KG1 (cell line): ENCODE measurements at places on chromosomes 4 and X.

DNA sequence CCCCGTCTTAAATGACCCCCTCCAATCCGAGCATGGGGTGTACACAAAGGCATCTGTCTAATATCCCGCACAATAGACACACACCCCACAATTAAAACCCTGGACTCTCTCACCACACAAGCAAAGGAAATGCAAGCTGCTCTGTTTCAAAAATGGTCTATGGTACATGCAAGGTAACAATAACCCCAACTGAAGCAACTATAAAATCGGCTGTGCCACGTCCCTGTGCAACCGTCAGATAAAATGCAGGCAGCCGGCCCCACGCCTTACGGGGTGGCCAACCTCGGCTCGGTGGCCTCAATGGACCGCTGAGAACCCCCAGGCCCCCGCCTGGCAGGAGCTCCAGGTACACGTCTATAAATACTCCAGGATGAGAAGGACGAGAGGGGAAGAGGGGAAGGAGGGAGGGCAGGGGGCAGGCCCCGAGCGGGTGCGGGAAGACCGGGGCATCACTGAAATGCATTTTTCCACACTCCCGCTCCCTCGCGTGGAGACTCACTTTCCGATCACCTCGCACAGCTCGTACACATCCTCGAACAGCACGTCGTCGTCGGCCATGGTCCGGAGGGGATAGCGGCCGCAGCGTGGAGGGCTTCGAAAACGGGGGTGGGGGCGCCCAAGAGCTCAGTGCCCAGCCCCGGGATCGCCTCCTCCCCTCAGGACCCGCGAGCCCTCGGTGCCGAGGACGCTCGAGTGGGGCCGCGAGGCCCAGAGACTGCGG is 763 bp downstream of the CASK start:
- no peak for DNase-seq

- no peak for DNase-seq
Measured at GRCh38 chrX:39249999-39250398, 448.7 kb downstream of the MID1IP1 start.

GRCh38 chr4:139560406-139561104 is 4.5 kb upstream of the SETD7 start:
- DNase-seq: no peak

- DNase-seq: no peak
Measured at GRCh38 chrX:153924149-153924861, 1.8 kb downstream of the ARHGAP4 start.

- no peak for DNase-seq
Measured at GRCh38 chr4:170476351-170476750, 386.6 kb upstream of the AADAT start.

DNA sequence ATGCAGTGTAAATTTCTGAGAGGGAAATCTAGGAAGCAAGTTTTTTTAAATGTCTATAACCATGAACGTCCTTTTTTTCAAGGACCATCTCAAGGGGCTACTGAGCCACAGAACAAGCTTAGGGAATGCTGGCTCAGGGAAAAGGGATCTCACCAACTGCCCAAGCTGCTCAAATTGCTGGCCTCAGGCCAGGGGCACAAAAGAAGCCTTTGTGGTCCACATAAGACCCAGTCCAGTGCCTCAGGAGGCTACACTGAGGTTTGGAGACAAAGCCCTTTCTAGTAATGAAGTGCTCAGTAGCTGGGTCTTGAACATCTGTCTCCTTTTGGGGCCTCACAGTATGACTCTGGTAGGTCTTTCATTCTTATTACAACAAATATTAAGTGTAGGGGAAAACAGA is 305.5 kb downstream of the RAB28 start:
- no peak for DNase-seq

DNA sequence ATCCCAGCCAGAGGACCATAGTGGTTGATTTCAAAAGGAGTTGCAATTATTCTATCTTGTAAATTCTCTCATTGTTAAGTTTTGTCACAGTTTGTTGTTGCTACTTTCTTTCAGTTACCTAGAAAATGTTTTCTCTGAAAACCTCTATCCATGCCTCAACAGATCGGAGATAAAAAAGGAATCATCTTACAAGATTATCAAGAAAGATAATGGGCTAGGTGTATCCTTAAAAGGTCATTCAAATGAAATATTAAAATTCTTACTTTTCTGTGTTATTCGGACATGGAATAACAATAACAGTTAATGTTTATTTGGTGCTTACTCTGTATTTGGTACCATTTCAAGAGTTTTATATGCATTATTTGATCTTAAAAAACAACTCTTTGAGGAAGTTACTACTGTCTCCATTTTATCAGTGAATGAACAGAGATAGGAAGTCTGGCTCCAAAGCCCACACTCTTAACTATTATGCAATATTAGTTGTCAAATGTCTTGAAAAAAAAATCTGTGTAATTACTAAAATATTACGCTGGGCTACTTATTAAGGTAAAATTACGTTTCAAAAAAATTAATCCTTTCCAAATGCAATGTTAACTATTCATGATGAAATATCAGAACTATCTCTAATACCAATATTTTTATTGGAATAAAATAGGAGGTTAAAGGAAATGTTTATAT is 97.5 kb downstream of the SNCA start:
- no peak for DNase-seq

GRCh38 chr4:38129460-38130227 is 169.4 kb downstream of the PTTG2 start:
- no peak for DNase-seq

DNA sequence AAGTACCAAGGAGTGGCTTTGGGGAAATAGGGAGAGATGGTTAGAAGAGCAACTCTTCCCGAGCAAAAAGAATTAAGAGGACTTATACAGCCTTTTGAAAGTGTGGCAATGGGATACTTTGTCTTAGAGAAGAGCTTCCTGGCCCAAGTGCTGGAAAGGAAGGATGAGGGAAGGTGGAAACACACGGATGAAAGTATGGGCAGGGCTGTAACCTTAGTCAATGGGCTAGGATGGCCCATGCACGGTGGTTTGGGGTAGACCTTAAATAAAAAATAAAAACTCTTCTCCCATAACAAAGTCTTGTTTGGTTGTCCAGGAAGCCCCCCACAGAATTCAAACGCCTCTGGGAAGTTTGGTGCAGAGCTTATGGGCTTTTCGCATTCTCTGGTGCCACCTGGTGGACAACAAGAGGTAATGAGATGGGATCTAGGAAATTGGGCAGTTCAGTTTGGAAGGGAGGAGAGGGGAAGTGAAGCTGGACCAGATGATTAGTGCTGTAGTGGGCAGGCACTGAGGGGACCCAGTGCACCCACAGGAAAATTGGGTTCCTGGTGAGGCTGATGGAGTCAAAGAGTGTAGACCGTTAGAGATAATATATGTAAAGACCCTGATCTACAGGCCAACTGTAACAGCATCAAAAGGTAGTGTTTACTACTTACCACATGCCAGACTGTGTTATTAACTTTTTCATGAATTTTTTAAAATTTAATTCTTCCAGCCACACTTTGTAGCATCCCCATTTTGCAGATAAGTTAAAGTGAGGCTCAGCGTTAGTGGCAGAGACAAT is 13.8 kb upstream of the ENOX2 start:
- DNase-seq: no peak

- DNase-seq: no peak
Measured at GRCh38 chr4:6812766-6813165, 30.2 kb downstream of the KIAA0232 start.

DNA sequence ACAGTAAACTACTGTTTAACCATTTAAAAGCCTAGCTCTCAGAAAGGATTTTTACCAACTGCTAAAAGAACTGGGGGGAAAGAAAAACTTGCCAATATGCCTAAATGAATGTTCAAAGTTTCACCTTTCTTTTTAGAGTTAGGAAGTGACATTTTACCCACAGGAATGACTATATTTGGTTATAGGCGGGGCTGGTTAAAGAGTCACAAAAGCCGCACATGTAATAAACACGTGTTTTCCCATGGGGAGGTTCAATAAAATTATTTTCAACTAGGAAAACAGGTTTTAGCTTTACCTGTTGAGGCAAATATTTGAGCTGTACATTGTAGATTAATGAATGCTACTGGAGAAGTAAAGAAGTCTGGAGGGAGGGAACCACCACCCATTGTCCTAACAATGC is 41.6 kb upstream of the UGDH start:
- no peak for DNase-seq

GRCh38 chr4:27720010-27720766 is 859.5 kb downstream of the STIM2 start:
- no peak for DNase-seq

GRCh38 chrX:154650221-154650510 is 3.2 kb downstream of the CTAG2 start:
- DNase-seq: no peak

- no peak for DNase-seq
Measured at GRCh38 chr4:187711586-187711985, 284.0 kb upstream of the ZFP42 start.

DNA sequence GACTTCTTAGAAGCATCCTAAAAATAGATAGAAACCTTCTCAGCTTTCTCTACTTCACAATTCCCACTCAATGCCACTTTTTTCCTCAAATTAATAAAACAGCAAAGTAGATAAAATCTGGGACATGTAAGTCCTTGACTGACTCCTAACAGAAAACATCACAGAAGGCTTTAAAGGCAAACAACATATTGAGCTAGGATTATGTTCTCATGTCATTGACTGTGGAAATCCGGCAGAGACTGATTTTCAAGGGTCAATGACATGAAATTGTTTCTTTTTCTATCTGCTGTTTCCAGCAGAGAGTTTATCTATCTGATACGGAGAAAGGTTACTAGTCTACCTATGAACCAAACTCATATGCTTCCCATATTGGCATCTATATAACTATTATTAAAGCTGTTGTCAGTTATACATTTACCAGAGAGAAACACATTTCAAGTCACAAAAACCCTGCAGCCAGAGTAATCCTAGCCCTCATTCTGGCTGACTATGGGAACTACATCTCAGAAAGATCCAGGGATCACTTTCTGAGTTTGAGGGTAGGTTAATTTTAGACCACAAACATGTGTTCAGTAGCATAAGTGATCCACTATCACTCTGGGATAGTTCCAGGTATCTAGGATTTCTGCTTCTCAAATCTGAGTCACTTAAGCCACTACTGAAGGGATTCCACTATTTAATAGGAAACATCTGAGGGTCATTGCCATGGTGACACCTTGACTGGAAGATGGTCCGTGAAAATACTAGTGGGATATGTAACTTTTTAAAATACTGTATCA is 147.6 kb downstream of the PPP3CA start:
- no peak for DNase-seq

DNA sequence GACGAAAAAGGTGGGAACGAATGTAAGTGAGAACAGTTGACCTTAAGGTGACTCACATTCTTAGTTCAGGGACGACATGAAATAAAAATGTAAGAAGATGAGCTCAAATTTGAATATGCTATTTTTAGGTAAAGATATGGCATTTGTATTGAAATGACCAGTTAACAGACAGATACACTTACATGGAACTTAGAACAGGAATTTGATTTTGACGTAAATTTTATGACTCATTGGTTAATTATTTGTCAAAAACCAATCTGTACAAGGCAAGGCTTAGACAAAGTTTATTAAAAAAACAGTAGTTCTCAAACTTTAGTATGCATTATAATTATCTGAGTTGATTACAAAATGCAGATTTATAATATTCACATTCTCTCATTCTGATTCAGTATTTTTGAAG is 469.4 kb downstream of the CFAP47 start:
- no peak for DNase-seq

GRCh38 chr4:119678761-119679160 is 50.2 kb upstream of the PDE5A start:
- no peak for DNase-seq

DNA sequence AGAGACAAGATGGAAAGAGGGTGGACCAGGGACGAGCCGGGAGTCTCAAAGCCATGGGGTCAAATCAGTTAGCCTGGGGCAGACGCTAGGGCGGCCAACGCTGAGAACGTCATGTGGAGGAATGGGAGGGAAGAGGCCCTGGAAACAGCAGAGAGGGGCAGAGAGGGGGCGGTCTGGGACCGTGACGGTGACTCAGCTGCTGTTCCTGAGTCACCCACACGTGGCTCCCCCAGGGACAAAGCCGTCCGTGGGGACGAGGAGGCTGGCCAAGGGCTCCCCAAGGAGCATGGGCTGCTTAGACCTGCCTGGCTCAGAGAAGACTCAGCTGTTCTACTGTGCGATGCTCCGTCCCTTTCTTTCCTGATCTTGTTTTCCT is 108.4 kb upstream of the LRPAP1 start:
- DNase-seq: no peak

- DNase-seq: no peak
Measured at GRCh38 chr4:151359576-151359975, 34.2 kb upstream of the SH3D19 start.

DNA sequence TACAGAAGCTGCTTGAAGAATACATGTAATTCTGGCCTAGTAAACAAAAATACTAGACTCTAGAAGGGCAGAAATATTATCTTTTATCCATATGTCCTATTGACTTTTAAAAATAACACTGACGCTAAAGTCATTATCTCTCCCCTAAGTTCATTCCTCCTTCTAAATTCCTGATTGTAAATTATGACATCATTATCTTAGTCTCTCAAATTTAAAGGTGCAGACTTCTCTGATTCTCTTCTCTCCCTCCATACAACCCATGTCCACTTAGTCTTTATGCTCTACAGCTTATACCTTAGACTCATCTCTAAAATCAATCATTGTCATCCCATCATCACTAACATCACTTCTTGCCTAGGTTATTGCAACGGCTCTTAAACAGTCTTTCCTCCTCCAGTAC is 327.9 kb upstream of the GRIA3 start:
- DNase-seq: no peak

GRCh38 chr4:5708449-5709206 is at the start of gene EVC2:
TSS of gene EVC2 (minus strand) at chr4:5708559. CDS start at chr4:5708513, 46 bp downstream.
- no peak for DNase-seq

DNA sequence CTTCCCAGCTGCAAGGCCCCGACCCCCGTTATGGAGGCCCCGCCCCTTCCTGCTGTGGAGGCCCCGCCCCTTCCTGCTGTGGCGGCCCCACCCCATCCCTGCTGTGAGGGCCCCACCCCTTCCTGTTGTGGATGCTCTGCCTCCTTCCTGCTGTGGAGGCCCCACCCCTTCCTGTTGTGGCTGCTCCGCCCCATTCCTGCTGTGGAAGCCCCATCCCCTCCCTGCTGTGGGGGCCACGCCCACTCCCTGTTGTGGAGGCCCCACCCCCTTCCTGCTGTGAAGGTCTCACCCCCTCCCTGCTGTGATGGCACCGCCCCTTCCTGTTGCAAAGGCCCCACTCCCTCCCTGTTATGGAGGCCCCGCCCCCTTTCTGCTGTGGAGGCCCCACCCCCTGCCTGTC is 104.9 kb upstream of the PSAPL1 start:
- no peak for DNase-seq

GRCh38 chr4:37873386-37873785 is 17.5 kb upstream of the TBC1D1 start:
- no peak for DNase-seq

- no peak for DNase-seq
Measured at GRCh38 chr4:118991686-118992085, 103.0 kb downstream of the SYNPO2 start.

DNA sequence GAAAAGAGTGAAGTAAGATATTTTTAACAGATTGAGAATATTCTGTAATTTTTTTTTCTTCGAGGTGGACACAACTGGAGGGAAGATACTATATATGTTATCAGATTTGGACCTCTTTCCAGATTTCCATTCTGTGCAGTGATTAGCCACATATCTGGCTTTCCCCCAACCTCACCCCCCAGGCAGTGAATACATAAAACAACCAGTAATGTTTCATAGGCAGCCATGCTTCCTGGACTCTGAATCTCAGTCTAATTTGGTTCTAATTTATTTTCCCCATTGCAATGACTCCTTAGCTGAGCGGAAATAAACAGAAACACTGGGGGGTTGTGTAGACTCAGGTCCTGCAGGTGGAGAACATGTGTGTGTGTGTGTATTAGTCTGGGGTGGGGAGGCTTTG is 226.5 kb downstream of the FBXW7 start:
- no peak for DNase-seq
